ENCODE measurements at places on chromosomes 2 and 18.

- no peak for DNase-seq
These were observed 152.9 kb downstream of the DYSF start for GRCh38 chr2:71606244-71606643.

DNA sequence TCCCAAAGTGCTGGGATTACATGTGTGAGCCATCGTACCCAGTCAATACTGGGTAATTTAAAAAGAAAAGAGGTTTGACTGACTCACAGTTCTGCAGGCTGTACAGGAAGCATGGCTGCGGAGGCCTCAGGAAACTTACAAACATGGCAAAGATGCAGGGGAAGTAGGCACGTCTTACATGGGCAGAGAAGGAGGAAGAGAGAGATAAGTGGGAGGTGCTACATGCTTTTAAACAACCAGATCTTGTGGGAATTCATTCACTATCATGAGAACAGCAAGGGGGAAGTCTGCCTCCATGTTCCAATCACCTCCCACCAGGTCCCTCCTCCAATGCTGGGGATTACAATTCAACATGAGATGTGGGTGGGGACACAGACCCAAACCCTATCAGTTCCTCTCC is 192.5 kb downstream of the ATAD2B start:
- no peak for DNase-seq

- DNase-seq: no peak
These were observed 237.5 kb downstream of the STK39 start for GRCh38 chr2:168009900-168010299.

GRCh38 chr18:5155218-5155906 is 41.7 kb downstream of the AKAIN1 start:
- DNase-seq: no peak

DNA sequence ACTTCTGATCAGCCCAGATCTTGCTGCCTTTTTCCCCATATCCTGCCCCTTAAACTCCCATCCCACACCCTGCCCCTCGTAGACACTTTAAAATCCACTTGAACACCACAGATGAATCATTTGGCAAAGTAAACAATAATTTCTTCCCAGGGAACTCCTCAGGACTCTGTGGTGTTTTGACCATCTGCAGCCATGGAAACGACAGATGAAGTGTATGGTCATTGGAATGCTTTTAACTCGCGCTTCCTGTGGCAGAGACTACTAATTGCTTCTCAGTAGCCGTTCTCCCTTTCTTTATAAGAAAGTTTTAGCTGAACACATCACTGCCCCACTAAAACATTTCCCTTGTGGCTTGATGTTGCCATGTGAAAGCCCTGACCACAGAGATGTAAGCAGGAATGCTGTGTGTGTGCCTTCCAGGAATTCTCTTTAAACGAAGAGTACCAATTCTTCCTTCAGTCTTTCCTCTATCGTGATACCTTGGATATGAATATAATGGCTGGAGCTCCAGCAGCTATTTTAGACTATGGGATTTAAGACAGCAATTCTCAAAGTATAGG is 92.7 kb upstream of the PARD3B start:
- no peak for DNase-seq

DNA sequence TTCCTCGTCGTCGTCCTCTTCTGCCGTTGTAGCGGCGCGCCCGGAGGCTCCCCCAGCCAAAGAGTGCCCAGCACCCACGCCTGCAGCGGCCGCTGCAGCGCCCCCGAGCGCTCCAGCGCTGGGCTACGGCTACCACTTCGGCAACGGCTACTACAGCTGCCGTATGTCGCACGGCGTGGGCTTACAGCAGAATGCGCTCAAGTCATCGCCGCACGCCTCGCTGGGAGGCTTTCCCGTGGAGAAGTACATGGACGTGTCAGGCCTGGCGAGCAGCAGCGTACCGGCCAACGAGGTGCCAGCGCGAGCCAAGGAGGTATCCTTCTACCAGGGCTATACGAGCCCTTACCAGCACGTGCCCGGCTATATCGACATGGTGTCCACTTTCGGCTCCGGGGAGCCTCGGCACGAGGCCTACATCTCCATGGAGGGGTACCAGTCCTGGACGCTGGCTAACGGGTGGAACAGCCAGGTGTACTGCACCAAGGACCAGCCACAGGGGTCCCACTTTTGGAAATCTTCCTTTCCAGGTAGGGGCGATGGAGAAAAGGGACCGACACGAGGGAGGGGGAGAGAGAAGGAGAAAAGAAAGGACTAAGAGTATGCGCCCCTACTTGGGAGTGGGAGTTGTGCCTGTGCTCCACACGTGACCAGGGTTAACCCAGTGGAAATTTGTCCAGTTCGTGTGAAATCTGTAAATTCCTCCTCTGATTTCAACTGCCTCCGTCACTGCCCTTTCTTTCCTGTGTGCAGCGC is 800 bp downstream of the HOXD13 start:
- DNase-seq: no peak

DNA sequence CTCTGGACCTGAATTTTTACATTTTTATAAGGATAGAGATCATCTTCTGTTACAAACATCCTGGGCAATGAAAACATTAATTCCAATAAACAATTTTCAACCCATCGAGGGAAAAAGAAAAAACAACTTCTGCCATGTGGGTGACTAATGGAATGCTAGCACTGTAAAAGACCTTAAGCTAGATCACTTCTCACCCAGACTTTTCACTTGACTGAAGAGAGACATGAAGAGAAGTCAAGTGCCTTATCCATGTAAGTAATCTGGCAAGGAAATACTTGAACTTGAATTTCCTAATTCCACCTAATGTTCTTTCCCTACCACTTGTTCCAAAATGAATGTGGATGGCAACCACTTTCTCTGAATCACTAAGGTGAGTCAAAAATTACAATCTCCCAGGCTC is 98.3 kb upstream of the ACVR1C start:
- DNase-seq: no peak

GRCh38 chr2:200356321-200356720 is 49.8 kb downstream of the SPATS2L start:
- no peak for DNase-seq

DNA sequence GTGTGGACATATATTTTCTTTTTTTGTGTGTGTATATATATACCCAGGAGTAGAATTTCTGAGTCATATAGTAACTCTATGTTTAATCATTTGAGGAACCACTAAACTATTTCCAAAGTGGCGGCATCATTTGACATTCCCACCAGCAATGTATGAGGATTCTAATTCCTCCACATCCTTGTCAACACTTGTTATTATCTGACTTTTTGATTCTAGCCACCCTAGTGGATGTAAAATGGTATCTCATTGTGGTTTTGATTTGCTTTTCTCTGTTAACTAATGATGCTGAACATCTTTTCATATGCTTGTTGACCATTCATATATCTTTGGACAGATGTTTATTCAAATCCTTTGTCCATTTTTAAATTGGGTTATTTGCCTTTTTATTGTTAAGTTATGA is 120.3 kb downstream of the TGFA start:
- no peak for DNase-seq

All from stimulated activated CD4-positive, alpha-beta T cell treated with anti-CD3 and anti-CD28 coated beads, Interleukin-2, amount 100 ng/mL, for 48 hours (primary cell).